ENCODE measurements at places on chromosomes 16 and 17.
A peak's percentile ranks its signal among the peaks of the same experiment; 100 is the strongest.

- peak; percentile 74 for DNase-seq
Observed at GRCh38 chr16:73113336-73113735, 65.4 kb upstream of the ZFHX3 start.

- DNase-seq: peak; percentile 52
Observed at GRCh38 chr17:17361867-17362539, 58.8 kb downstream of the NT5M start.

DNA sequence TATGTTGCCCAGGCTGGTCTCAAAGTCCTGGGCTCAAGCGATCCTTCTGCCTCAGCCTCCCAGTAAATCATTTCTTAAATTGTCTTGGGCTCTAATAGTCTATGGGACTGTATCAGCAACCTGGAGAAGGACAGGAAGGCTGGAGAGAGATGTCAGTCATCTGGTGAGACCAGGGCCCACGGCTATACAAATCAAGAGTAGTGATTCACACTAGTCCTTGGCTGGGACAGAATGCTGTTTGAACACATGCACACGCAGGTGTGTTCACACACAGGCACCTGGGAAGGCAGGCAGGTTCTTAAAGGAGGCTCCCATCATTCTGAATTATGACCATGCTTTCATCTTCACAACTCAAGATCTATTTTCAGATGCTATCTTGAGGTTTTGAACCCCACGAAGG, 14.1 kb downstream of the NQO1 start:
- no peak for DNase-seq

DNA sequence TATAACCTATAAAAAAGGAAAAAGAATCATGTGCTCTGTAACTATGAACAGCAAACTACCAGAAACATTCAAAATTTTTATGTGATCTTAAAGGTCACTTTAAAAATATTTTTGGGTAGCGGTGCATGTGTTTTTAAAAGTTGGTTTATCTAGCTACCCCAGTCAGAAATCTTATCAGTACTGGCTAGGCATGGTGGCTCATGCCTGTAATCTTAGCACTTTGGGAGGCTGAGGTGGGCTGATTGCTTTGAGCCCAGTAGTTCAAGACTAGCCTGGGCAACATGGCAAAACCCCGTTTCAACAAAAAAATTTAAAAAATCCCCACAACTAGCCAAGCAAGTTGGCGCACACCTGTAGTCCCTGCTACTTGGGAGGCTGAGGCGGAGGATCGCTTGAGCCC, 3.7 kb downstream of the CAPNS2 start:
- DNase-seq: no peak

DNA sequence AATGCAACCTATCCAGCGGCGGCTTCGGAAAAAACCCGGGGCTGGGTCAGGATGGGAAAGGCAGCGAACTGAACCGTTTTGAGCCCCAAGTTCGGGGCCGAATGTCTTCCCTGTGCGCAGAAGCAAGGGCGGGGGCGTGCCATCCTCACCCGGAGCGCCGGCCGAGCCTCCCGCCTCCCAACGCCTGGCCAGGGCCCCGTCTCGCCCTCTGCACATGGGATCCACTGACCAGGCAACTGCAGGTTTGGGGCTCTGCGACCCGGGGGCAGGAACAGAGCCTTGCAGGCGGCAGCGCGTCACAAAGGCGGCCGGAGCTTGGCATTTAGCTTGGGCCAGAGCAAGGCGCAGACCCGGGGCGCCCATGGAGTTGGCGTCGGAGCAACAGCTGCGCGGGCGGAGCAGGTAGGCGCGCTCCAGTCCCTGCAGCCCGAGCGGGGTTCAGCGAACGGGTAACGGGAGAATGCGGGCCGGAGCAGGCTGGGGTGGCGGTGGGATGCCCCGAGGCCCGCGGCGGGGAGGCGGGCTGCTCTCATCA, at the start of gene FBXO39:
Gene FBXO39, plus strand, starts transcription at position 345 of the 535 bp plus-strand sequence. CDS start 3,654 bp downstream, outside the sequence.
- peak; percentile 45 for DNase-seq

DNA sequence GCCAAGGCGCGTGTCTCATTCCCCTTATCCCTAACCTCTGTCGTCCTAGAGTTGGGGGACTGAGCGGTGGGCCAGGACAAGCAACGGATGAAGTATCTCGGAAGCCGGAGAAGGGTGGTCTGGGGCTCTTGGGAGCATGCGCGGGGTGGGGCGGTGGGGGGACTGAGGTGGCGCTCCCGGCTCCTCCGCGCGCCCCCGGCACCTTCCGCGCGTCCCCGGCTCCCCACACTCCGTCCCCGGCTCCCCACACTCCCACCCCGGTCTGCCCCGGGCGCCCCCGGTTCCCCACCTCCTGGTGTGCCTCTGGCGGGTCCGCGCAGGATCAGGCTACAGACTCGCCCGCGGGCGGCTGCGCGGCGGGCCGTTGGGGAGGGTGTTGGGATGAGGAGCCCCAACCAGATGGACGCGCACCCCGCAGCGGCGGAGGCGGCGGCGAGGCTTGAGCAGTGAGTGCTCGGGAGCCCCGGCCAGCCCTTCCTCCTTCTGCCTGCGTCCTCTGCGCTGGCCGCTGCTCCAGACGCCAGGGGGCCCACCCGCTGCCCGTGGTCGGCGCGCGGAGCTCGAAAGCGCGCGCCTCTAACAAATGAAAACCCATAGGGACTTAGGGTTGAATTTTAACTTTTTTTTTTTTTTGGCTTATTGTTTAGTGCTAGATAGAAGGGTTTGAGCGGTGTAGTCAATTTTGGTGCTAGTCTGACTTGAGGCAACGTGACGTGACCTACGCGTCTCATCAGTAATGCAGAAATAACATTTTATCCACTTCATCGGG, 5.6 kb upstream of the CRYM start:
- peak; percentile 67 for DNase-seq

DNA sequence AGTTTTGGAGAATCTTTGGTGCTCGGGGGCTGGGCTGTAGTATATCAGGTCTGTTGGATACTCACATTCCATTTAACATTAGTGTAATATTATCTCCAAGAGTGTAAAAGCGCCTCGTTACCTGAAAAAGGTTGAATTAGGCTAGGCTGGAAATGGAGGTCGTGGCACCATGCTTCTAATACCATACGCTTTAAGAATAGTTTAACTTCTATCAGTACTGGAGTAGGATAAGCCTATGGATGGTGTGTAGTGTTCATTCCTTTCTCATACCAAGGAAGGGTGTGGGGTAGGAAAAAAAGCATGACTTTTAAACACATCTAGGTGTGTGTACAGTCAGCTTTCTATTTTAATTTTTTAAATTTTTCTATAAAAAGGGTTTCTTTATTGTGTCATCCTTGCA, 2.0 kb downstream of the SRCAP start:
- no peak for DNase-seq

- DNase-seq: peak; percentile 96
Observed at GRCh38 chr16:85750827-85751697, at the start of gene C16orf74. Gene C16orf74, minus strand, starts transcription at chr16:85751096. Its CDS starts 15,879 bp downstream, at chr16:85735217.

Measured in AG20443 (cell line).